ENCODE measurements at places on chromosomes 3 and 15.

DNA sequence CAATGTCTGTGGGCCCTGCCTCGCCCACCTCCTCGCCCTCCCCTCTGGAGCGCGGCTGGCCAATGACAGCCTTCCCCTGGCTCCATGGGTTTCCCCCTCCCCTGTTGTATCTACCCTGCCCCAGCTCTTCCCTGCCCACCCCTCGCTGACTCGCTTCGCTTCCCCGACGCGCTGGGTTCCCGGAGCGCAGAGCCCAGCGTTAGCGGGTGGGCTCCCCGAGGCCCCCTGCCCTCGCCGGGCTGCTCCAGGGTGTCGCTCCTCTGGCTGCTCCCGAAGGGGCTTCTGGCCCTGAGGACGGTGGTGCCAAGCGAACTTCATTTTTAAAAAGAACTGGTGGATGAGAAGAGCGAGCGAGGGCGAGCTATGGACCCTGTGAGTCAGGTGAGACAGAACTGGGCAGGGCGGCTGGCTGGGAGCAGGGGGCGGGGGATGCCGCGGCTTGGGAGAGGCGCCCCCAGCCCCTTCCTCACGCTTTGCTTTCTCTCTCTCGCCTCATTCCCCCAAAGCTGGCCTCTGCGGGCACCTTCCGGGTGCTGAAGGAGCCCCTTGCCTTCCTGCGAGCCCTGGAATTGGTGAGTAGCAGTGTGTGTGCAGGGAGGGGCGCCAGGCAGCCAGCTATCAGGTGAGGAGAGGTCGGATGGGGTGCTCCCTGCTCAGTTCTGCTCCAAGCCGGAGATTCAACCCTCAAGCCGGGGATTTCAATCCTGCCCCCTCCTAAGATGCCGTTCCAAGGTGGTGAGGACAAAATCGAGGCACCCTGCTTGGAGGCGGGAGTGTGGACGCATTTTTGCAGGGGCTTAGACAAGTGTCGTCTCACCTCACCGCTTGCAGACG lies at the start of gene SYNPR:
Gene SYNPR (plus strand): TSS at position 138 of the 834 bp plus-strand sequence.
- no peak for DNase-seq

GRCh38 chr3:54304877-54305276 lies 182.5 kb downstream of the CACNA2D3 start:
- DNase-seq = no peak

DNA sequence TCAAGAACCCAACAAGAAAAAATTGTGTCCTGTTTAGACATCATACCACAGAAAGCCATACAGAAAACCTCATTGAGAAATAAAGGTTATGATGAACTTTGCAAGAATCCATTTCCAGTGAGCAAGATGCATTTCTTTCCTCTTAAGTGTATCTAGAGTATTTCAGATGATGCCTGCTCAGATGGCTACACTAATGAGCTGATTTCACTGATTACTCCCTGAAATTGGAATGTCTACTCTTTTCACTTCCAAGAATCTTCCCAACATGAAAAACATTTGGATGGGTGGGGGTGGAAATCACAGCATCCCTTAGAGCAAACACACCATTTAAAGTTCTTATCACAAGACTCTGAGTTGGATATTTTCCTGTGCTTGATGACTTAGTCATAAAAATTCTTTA lies 41.4 kb upstream of the IL12A start:
- DNase-seq = no peak

DNA sequence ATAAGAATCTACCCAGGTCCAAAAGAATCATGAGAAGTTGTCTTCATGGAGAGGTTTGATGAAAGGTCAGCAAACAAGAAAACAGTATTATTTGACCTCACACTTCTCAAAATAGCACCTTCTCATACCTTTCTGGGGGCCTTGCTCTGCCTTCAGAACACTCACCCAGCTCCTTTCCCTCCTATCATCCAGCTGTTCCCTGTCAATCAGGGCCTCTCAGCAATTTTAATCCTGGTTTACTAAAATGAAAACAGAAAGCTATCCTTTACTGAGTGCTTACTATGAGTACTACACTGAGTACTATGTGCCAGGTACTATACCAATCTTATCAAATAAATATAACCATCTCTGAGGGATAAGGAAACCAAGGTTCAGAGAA lies 138.6 kb downstream of the GAP43 start:
- no peak for DNase-seq

DNA sequence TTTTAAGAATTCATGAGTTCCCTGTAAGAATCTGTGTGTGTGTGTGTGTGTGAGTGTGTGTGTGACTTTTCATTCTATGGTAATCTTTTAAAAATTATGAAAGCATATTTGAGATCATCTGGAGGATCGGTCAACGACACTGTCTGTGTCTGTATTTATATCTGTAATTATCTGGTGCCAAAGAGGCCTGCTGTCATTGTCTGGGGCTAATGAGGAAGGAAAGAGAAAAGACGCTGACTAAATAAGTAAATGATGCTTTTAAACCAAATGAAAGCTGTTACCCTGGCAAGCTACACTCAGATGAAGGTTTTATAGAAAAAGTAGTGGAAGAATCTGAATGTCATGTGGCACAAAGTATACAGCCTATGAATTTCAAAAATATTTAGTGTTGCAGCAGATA lies 439.8 kb downstream of the RBMS3 start:
- no peak for DNase-seq

DNA sequence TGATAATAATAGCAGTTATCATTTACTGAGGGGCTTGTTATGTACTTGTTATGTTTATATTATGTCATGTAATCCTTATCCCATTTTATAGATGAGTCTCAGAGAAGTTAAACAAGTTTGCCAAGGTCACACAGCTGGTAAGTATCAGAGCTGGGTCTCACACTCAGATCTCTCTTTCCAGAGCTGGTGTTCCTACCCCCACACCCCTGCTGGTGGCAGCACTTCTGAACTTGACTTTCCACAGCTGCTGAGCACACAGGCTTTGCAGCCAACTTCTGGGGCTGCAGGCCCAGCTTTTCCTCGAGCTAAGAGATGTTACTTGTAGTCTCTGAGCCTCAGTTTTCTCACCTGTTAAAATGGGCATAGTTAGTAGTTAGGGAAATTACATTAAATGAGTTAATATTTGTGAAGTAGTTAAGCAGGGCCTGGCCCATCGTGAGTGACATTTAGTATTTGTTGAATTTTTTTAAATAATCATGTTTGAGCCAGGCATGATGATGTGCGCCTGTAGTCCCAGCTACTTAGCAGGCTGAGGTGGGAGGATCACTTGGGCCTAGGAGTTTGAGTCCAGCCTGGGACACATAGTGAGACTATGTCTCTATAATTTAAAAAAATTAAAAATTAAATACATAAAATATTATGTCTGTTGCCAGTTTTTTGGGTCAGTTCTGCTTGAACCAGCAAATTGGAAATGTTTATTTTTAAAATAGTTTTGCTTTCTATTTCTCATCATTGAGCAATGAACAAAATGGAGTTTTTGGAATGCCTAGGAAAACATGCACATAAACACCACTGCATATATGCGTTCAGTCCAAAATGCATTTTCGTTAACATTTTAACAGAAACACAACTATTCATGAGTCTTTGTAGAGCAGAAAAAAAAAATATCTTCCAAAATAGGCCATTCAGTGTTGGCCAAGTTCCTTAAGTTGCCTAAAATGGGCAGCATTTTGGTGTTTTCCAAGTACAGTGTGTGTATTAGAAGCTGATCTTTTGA lies 87.3 kb downstream of the SMAD6 start:
- no peak for DNase-seq

- DNase-seq = no peak
Observed at GRCh38 chr15:74838746-74839525, 4.0 kb downstream of the ULK3 start.

DNA sequence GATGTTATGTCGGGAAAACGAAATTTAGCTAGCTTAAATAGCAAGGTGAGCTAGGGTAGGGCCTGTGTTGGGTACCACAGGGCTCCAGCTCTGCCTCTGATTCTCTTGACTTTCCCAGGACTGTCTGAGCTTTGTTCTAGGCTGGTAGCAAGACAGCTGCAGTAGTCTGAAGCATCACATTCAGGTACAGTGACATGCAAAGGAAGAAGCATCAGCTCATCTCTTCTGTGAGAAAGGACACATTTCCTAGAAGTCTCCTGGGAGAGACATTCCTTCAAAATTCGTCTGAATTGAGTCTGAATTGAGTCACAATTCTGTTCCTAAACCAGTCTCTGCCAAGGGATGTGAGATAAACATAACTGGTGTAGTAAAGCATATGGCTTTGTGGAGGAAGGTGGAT lies 8.5 kb upstream of the UBXN7 start:
- no peak for DNase-seq

GRCh38 chr3:134094491-134094890 lies 64.8 kb upstream of the SLCO2A1 start:
- no peak for DNase-seq

DNA sequence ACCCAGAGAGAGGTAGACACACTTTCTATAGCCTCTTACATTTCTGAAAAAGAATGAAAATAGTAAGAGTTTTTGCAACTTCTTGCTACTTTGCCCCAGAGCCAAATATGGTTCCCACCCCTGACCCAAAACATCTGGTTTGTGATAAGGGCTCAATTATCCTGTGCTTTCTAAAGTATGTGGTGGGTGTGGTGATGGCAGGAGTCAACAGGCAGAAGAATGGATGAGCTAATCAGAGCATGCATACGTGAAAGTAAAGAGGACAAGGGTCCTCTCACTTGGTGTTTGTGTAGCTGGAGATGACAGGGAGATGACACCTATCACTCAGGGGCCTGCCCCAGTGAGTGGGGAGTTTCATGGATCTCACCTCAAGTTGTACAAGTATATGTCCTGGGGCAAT lies 19.1 kb downstream of the KBTBD8 start:
- DNase-seq = no peak

DNA sequence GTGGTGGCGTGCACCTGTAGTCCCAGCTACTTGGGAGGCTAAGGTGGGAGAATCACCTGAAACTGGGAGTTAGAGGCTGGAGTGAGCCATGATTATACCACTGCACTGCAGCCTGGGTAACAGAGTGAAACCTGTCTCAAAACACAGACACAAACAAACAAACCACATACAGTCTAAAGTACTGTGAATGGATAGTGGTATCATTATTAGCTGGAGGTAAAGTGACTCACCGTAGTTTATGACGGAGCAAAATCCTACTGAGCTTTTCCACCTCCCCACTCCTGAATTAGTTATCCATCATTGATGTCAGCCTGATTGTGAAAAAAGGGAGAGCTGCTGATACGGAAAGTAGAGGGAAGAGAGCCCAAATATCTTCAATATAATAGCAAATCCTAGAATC lies 3.2 kb upstream of the CNOT10 start:
- DNase-seq = no peak

- DNase-seq = no peak
Observed at GRCh38 chr3:9204253-9204992, 45.0 kb downstream of the SRGAP3 start.

DNA sequence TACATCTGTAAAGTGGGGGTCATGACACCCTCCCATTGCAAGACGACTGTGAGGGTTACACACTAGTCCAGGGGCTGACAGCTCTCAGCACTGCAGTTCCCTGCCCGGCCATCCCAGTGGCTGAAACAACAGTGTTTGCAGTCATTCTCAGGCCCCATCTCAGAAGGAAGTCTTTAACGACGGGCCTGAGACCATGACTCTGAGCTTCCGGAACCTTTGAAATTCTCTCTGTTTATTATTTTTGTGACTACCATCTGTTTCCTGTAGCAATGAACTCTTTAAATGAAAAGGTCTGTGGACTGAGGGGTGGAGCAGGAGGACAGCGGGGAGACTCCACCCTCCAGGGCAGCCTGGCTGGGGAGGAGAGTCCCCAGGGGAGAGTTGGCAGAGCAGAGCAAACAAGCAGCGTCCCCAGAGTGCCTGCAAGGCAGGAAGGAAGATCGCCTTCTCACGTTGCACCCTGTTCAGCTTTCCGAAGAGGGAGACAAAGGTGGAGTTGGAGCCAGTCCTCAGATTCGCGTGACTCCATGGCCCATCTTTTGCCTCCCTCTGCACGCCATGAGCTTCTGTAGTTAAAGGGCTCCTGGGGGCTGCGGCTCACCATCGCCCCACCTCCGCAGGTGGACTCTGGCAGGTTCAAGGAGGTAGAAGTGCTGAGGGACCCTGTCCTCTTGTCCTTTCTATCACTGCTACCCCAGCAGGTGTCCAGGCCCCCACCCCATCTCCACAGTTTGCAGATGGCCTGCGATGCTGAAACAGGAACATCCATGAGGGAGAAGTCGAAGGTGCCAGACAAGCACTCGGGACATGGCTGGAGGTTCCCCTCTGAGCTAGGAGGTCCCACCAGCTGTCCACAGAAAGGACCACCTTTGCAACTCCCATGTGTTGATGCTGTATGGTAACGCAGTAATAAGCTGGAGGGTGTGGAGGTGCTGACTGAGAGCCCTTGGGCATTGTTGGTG lies 525.8 kb upstream of the PROK2 start:
- no peak for DNase-seq

DNA sequence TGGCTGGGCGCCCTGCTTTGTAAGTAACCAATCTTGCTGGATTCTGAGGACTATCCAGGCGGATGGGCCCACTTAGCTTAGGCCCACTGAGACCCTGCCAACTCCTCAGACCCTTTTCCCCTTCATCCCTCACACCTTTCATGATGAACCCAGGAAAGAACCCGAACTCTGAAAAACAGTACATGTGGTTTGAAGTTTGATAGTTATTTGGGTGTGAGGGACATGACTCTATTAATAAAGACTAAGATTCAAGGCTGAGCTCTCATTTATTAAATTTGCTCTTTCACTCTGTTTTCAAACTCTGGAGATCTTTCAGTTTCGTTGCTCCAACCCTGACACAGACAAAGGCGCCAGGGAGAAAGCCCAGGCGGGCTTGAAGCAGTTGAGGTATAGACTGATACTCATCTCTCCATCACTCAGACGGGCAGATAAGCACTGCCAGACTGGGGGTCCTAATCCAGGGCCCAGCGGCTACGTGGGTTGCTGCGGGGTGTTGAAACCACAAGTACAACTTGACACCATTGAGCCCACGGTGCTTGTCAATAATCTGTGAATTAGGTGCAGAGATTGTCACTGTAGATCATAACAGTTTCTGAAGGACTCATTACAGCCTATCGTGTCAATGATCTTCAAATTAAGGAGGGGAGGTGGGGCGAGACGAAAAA lies 7.2 kb upstream of the SOX2 start:
- no peak for DNase-seq

- DNase-seq = no peak
Observed at GRCh38 chr3:169864270-169864669, 5.5 kb downstream of the LRRC31 start.

DNA sequence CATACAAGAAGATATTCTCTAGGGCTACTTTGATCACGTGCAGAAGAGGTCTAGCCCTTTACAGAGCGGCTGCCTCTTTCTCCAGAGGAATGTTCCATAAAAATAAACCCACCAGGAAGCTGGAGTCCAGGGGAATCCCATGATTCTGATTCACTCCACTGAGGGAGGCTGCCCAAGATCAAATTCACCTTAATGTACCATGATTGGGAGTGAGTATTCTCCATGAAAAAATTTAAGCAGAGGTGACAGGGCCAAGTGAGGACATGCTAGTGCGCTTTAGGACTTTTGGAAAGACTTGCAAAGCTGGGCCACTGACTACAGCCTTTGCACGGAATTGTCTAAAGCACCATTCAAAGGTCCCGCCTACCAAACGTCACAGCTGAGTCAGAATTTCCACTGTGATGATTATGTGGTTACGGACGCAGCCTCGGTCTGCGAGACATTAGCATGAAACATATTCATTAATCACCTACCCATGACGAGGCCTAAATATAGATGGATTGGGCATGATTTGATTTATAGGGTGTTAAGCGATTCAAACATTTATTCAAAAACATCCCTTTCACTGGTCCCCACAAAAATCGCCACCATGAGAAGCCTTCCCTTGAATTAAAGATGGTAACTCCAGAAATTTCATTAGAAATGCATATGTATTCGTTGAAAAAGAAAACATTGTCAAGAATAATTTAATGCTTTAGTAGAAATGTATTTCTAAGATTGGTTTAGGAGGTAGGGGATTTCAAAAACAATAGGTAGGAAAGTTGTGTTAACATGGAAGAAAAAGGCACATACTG lies 152.6 kb downstream of the GREM1 start:
- DNase-seq = no peak

GRCh38 chr15:32676169-32676568 lies 34.7 kb downstream of the SCG5 start:
- DNase-seq = no peak

All from stimulated activated CD4-positive, alpha-beta T cell treated with anti-CD3 and anti-CD28 coated beads, Interleukin-1b, Interleukin-23, amount 100 ng/mL, for 1 hour (primary cell).